Esophagus muscularis mucosa (tissue), 4 donors: ENCODE measurements at places on chromosomes 3 and 15.
A peak's percentile ranks its signal among the peaks of the same experiment; 100 is the strongest.

DNA sequence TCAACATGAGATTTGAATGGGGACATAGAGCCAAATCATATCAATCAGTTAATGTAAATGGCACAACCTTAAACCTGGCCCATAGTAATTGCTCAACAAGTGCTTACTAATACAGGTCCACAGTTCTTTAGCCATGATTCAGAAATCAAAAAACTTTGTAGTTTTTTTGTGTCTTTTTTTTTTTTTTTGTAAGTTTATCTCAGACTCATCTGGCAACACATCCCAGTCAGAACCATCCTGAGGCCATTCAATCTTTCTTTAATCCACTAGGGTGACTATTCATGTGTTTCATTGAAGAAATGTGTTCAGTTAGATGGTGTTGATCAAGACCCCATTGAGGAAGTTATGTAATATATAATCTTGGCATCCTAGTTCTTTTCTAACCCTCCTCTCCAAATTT, 65.4 kb downstream of the ABI3BP start:
- DNase-seq = no peak

DNA sequence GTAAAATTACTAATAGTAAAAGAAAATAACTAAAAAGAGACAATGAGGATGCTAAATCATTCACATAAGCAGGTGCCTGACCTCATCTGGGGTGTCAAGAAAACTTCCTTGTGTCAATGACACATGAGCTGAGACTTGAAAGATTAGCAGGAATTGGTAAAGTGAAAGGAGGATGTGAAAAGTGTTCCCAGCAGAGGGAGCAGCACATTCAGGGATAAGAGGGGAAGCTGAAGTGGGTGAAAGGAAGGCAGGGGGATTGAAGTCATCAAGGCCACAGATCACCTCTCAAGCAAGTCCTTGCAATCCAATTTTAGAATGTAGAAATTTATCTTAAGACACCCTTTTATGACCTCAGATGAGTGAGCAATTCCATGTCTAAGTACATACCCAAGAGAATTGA, 60.2 kb upstream of the ACP3 start:
- no peak for DNase-seq

DNA sequence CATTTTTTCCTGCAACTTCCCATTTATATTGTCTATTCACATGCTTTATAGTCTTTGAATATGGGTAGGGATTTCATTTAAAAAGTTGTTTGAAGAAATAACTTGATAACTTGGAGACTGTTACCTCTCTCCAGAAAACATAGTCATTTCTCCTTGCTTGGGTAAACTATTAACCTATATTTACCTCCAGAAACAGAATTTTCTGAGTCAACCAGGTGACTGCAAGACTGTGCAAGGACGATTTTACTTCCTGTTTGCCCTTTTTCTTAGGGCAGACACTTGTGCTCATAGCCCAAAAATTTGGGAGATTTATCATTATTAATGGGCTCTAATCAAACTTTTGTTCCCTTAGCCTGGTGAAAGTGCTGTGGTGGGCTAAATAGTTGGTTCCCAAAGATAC, 14.3 kb upstream of the MOBP start:
- DNase-seq = no peak

GRCh38 chr3:170732660-170733245, 137.2 kb downstream of the RPL22L1 start:
- DNase-seq = no peak

GRCh38 chr3:44535364-44535763, 19.6 kb upstream of the ZKSCAN7 start:
- no peak for DNase-seq

- DNase-seq = no peak
Observed at GRCh38 chr15:45906230-45906629, 271.4 kb downstream of the SQOR start.

GRCh38 chr3:103968131-103968530, 1398.6 kb upstream of the ALCAM start:
- no peak for DNase-seq

DNA sequence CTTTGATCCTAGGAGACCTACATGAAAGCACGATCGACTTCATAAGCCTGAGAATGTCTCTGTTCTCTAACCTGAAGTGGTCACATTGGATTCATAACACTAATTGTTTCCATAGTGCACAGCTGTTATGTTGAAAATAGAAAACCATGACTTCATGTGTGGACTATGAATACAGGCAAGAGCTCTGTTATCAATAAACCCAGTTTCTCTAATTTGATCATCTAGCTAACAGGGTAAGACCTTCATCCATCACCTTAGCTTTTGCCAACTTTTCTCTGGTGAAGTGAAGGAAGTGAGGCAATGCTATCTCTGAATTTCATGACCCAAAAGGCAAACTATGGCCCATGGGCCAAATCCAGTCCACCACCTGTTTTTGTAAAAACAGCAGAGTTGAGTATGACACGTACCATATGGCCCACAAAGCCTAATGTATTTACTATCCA, 27.2 kb downstream of the ABI3BP start:
- no peak for DNase-seq

DNA sequence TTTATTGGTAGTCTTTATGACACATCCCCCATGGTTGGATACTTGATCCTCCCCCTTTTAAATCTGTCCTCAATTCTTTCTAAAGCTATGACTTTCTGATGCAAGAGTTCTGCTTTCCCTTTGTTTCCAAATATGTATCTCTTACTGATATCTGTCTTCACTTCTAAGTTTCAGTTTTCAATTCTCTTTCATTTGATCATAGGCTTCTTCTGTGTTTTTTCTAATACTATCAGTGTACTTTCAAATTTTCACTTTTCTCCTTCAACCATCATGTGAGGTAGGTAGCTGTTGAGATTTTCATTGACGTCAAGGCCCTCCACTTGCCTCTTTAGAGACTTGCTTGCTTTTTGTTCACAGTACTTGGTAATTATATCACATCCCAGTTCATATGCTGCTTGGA, 436.5 kb downstream of the CNTN4 start:
- DNase-seq = no peak

- no peak for DNase-seq
Observed at GRCh38 chr3:86547692-86548091, 443.3 kb downstream of the VGLL3 start.

- DNase-seq = peak; percentile 86
Observed at GRCh38 chr3:111721747-111722146, 126.6 kb upstream of the ZBED2 start.

- DNase-seq = no peak
Observed at GRCh38 chr15:34078900-34079299, 22.8 kb downstream of the EMC7 start.

GRCh38 chr3:151864423-151865101, 8.9 kb upstream of the SUCNR1 start:
- DNase-seq = no peak

DNA sequence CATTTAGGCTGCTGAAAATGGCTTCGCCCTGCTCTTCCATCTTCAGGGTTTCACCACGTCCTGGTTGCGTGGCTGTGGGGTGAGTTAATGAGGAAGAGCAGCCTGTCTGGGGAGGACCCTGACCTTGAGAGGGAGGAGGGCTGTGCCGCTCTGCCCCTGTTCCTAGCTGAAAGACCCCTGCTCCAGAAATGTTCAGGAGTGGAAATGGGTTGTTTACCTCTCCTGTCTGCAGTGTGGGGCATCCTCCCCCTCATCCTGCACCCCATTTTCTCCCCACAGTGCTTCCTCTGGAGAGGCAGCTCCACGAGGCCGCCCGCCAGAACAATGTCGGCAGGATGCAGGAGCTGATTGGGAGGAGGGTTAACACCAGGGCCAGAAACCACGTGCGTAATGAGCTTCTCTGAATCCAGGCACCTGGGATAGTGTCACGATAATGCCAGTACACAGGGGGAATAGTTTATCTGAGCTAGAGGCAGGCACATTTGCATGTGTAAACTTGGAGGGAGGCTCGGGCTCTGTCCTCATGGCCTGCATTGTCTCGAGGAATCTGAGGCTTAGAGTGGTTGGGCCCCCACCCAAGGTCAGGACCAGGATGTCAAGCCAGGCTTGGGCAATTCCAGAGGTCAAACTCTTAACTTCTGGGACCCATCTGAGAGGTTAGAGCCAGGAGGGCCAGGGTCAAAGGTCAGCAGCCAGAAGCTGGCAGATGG, 4.0 kb downstream of the ANKDD1A start:
- DNase-seq = no peak

DNA sequence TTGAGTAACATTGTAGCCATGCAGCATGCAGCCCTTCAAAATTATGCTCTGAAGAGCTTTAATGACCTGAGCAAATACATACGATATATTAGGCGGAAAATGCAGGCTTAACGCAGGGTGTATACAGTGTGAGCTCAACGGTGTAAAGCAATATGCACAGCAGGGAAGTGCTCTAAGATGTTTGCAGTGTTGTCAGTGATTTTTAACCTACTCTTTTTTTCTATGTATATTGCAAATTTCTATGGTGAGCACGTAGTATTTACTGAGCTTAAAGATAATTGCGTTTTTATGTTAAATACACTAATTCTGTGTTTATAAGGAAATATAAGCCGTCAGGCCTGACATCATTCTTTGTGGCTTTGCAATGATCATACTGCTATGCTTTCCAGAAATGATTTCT, 42.1 kb downstream of the DGKG start:
- DNase-seq = no peak

DNA sequence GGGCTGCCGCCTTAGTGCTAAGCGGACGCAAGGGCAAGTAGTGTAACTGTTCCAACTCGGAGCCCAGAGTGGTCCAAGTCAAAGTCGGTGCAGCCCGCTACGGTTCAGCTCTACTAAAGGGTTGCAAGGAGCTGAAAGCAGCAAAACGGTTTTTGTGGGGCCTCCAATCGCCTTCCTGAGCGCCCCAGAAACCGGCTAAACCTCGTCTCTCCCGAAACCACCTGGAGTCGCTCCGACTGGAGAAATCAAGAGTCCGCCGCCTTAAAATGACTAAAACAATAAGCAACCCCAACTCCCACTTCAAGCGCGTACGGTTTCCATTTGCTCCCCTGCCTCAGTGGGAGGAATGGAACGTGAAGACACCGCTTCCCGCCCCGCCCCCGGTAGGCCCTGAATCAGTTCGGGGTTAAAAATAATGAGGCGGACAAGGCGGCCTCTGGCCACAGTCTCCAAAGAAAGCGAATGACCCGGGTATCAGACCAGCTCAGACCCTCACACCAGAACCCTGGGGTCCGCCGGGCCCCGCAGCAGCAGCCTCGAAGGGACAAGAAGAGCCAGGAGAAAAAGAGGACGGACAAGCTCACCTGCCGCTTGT, 401 bp downstream of the SEC11A start:
- no peak for DNase-seq

DNA sequence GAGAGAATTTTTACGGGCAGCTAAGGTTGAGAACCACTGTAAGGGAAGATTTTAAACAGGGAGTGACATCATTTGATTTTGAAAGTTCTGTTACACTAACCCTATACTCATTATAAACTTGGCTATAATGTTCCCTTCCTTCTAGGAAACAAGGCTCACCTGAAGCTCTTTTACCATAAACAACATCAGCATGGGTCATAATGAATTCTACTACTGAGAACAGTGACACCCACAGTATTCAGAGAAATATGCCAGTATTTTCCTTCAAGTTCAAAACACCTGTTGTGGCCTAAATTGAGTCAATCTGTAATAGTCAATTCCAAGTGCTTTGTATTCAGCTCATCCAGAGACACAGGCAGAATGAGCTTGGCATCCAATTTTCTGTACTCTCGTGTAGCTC, 175.3 kb upstream of the STT3B start:
- DNase-seq = no peak

DNA sequence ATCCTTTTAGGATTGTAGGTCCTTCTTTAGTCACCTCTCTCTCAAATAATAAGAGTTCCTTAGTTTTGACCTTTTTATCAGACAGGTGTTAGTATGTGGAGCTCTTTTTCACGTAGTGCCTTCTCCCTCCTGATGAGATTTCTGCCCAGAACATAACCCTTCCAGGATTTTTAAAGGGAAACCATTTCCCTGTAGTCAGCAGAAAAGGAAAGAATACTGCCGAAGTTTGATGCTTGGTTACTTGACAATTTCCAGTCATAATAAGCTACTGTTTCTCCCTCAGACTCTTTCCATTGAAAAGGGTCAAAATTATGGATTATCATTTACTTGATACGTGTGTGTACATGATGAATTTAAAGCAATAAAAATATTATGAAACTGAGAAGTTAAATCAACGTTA, 73.1 kb downstream of the VPS8 start:
- DNase-seq = no peak

GRCh38 chr15:56820333-56820732, 87.0 kb upstream of the ZNF280D start:
- no peak for DNase-seq

GRCh38 chr3:71103430-71103921, 480.1 kb downstream of the FOXP1 start:
- no peak for DNase-seq

DNA sequence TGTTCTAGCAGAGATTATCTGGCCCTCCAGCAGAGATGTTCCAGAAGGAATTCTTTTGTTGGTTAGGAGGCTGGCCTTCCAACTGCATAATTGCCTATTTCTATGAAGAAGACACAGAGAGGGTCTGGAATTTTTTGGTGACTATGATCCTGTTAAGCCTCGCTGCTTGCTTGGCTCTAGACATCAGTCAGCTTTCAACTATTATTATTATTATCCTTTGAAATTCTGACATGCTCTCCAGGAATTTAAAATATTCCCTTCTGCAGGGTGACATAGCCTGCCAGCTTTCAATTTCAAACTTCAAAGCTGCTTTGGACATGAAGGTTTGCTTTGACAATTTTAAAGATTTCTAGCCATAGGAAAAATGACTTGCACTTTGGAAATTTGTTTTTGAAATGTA, 26.3 kb upstream of the ZNF148 start:
- DNase-seq = no peak

DNA sequence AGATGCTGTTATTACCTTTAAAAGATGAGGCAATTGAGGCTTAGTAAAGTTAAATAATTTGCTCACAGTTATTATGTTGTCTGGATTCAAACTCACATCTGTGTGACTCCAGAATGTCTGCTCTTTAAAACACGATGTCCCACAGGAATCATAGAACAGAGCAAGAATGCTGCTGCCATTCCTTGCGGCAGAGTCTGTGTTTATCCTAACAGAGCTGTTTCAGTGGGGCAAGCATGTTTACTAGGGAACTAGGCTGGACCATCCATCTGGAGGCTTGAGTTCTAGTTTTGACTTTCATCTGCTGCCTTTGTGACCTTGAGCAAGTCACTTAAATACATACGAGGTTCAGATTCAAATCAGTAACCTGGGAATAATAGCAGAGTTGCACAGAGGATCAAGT, 72.1 kb downstream of the BBX start:
- DNase-seq = no peak

- DNase-seq = no peak
Observed at GRCh38 chr3:62238431-62238830, 134.9 kb downstream of the FEZF2 start.

DNA sequence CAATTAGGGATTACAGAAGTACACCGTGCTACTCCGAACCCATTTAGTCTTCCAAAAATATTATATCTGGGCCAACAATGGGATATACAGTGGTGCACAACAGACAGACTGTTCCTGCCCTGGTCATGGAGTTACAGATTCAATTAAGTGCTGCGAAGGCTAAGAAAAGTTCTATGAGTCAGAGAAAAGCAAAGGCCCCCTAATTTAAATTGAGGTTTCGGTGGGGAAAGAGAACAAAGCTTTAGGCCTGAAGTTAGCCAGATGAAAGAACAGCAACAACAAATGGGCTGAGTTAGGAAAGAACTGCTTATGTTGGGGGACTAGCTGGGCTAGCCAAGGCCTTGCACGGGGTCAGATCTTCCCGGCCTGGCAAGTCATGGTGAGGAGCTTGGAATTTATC, 131.8 kb downstream of the MDFIC2 start:
- DNase-seq = no peak
